ENCODE measurements at places on chromosomes 1 and 21.

- no peak for DNase-seq
Observed at GRCh38 chr1:177847843-177848242, 122.0 kb downstream of the SEC16B start.

DNA sequence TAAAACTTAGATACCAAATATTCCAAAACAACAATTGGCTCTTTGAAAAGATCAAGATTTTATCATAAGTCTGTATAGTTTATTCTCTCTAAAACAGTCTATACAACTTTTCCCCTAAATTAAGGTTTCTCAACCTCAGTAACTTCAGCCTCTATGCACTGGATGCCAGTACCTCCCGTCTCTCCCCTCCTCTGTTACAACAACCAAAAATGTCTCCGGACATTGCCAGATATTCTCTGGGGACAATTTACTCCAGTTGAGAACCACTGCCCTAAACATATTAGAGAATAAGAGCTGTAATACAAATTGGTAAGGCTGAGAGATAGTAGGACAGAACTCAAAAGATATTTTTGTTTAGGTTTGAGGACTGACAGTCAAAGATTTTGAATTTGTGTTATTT lies 71.6 kb downstream of the TMEM200B start:
- DNase-seq = no peak

GRCh38 chr1:2948751-2949680 lies 72.3 kb upstream of the ACTRT2 start:
- no peak for DNase-seq

DNA sequence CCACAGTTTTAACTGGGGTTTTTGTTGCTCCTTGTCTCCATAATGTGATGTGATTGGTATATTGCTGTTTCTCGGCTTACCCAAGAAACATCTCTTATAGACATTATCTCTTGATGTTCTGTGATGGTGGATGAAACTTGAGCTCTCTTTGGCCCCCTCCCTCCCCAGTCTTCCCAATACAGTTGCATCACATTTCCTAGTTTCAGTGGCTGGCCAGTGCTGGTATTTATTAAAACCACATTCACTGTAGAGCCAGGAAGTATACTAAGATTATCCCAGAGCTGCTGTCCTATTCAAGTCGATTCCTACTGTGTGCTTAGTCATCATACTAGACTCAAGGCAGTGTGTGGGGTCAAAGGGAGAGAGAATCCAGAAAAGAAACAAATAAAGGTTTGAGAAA lies 244.4 kb downstream of the KAZN start:
- DNase-seq = no peak

GRCh38 chr1:170698301-170699275 lies 34.7 kb downstream of the PRRX1 start:
- DNase-seq = no peak

- DNase-seq = no peak
Observed at GRCh38 chr1:12496154-12496961, 121.7 kb downstream of the DHRS3 start.

- DNase-seq = no peak
Observed at GRCh38 chr1:168401341-168401740, 120.7 kb downstream of the TBX19 start.

DNA sequence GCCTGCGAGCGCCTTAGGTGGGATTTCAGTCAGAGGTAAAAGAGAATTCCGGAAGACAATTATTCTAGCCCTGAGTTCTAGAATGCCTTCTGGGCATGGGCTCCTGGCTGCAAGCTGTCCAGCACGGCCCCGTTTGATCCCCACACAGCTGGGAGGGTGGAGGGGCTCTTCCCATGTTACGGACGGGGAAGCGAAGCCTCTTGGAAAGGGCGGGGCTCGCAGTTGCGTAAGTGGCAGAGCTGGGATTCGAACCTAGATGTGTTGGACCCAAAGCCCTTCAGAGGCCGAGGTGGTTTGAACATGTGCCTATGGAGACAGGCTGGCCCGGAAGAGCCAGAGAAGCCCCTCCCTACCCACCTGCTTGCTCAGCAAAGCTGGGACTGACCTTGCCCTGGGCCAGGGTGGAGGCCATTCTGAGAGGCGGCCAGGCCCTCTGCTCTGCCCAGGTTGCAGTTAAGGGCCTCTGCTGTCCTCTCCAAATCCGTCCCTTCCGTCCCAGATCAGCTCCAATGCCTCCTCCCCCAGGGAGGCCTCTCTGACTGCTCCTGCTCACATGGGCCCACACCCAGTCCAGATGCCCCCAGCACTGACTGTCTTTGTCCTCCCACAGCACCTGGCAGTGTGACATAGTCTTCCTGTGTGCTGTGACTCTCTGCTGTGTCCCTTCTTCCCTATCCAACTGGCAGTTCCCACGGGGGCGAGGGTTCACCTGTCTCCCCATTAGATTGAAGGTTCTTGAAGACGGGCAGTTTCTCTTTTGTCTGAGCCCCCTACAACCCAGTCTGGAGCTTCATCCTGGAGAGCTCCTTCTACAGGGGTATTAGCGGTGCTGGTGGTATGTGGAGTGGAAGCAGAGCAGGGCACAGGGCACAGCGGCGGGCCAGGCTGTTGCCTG lies 1.2 kb upstream of the HSPB7 start:
- no peak for DNase-seq

- no peak for DNase-seq
Observed at GRCh38 chr1:201198598-201198997, 8.0 kb downstream of the IGFN1 start.

- DNase-seq = no peak
Observed at GRCh38 chr1:14786109-14786675, 187.7 kb downstream of the KAZN start.

- no peak for DNase-seq
Observed at GRCh38 chr1:93904228-93904627, 5.0 kb downstream of the GCLM start.

GRCh38 chr1:25620211-25620610 lies 3.6 kb downstream of the MAN1C1 start:
- DNase-seq = no peak

DNA sequence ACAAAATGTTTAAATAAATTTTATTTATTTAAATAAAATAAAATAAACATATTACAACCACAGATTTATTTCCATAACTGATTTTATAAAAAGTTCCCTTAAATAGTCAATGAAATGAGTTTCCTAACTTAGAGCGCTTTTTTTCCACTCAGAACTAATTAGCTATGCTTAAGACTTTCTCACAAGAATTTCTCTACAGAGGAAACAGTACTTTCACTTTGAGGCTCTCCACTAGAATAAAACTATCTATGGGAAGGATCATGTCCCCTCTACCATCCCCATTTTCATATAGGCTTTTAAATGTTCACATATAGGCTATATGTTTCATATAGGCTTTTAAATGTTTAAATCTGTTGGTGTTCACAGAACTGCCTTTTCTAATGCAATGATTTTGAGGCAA lies 40.0 kb upstream of the DPH5 start:
- no peak for DNase-seq

DNA sequence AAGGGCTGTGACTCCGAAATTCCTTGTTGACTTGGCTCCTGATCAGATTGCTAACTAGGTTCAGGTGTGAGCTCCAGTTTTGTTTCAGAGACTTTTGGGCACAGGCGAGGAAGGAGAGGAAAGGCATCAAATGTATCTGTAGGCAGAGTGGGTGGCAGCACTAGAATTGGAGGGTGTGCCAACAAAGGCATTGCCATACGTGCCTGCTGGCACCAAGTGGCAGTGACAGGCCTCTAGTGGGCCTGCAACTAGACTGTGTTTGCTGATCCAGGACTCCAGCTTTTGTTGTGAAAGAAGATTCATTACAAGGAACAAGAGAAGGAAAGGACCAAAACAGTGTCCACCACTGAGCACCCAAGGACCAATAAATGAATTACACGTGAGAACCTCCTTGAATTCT lies 79.5 kb downstream of the TM2D1 start:
- DNase-seq = no peak

GRCh38 chr1:92695104-92695503 lies 89.8 kb downstream of the EVI5 start:
- DNase-seq = no peak

- no peak for DNase-seq
Observed at GRCh38 chr1:161008869-161009510, 12.0 kb downstream of the F11R start.

DNA sequence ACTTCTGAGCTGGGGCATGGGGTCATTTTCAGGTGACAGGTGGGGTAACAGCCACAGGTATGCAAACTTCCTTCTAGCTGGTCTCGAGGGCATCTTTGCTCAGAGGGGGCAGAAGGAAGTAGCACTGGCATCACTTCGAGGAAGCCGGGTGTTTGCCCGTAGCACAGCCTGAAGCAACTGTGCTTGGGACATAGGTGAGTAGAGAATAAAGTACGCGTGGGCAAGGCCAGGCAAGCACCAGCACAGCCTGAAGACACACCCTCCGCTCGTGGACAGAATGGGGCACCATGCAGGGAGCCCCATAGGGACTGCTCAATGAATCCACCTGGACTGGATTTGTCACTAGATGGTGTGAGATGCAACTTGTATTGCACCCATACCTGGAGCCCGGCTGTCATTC lies 167.1 kb downstream of the KCNJ6 start:
- no peak for DNase-seq

DNA sequence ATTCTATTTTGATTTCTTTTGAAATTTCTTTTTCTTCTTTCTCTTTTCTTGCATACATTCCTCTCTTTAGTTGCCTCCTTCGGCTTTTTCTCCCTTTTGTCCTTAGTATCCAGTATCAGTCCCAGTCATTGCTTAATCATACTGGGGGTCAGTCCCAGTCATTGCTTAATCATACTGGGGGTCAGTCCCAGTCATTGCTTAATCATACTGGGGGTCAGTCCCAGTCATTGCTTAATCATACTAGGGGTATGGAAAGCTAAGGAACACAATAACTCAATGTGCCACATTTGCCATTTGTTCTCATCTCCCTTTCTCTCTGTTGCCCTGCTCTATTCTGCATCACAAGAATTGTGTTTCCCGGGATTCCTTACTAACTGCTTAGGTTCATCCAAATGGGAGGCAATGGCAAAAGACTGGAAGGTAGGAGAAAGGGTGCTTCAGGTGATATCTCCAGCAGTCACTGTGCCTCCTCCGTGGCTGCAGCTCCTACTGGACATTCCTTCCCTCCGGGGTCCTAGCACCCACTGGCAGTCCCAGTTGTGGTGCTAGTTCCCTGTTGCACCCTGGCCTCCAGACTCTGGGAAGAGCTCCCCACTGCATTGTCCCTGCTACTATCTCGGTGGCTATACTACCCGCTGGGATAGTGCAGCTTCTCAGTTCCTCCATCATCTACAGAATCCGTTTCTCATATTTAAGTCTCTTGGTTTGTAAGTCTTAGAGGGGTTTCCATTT lies 32.6 kb upstream of the LAMC1 start:
- no peak for DNase-seq

DNA sequence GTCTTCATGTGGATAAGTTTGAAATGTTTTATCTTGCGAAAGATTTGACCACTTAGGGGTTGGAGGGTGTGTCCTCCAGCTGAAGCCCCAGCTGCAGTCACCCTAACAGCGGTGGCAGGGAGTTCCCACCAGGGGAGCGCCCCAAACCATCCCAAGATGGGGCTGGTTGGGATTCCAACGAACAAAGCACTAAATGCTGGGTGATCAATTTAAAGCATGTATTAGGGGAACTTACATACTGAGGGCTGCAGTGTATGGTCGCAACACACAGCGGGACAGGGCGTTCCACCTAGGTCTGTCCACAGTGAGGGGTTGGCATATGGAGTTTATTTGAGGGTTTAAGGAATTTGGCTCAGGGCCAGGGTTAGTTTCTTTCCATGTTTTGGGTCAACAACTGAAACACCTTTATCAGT lies 26.3 kb downstream of the SLC37A1 start:
- peak; percentile 12 for DNase-seq

GRCh38 chr21:42614811-42615351 lies 38.5 kb upstream of the PDE9A start:
- DNase-seq = no peak

DNA sequence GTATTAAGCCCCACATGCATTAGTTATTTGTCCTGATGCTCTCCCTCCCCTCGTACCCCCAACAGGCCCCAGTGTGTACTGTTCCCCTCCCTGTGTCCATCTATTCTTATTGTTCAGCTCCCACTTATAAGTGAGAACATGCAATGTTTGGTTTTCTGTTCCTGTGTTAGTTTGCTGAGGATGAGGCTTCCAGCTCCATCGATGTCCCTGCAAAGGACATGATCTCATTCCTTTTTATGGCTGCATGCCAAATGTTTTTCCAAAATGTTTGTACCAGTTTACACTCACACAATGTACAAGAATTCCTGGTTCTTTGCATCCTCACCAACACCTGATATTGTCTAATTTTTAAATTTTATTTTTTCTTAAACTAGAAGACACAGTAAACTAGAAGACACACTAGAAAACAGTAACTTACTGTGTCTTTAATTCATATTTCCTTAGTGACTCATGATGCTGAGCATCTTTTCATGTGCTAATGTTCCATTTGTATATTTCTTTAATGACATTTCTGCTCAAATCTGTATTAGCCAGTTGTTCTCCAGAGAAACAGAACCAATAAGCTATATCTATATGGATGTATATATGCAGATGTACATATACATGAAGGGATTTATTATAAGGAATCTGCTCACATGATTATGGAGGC lies 19.4 kb upstream of the USP1 start:
- no peak for DNase-seq

DNA sequence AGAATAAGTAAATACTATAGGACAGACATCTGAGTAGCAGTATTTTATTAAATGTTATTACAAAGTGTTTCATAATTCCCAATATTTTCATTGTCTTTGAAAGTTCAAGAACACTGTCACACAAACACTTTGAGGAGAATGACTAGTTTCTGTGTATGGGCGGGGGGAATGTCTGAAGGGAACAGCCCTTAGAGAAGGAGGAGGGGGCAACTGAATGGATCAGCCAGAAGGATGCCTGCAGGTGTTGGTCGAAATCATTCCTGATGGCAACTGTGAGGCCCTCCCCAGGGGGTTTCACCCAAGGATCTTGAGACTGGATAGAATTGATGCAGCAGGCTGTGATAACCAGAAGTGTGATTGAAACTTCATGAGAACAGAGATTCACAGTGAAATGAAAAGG lies 223.2 kb upstream of the C1orf87 start:
- DNase-seq = no peak

GRCh38 chr1:54774820-54775498 lies 10.6 kb upstream of the PARS2 start:
- DNase-seq = no peak

- DNase-seq = no peak
Observed at GRCh38 chr1:30990591-30990990, 74.9 kb downstream of the PUM1 start.

DNA sequence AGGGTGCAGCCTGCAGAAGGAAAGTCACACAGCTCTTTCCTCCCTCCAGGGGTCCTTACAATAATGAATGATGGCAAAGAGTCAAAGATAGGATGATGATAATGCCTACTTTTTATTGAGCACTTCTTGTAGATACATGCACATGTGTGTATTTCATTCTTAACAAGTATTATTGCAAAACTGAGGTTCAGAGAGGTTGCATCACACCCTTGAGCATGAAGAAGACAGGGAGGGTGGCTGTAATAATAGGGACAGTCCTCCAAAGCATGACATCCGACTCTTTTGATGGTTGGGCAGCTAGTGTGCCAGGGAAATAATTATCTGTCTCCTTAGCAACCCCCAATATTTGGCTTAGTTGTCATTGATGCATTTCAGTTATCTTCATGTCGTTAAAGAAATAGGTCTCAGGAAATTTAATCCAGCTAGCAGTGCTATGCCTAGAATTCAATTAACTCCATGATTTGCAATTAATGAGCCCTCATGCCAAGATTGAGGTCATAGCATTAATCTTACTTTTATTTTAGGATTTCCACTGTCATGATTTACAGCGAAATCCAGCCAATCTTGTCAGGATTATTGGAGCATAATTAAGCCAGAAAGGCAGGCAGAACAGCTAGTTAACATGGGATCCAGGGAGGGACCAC lies 35.0 kb downstream of the DNAJC6 start:
- no peak for DNase-seq

All from NCI-H1694 treated with DMSO at 0.1 percent for 48 hours (cell line).